ENCODE measurements at places on chromosomes 5 and 9. TPM values are rescaled to one million over a fixed set of nuclear protein-coding genes. Genes with fewer than 3 reads are reported as not detected.

- DNase-seq = no peak
- no peaks in the 10 kb centered on the region for H3K4me1 ChIP-seq
- H3K36me3 ChIP-seq = no peaks in the 10 kb centered on the region
Observed at GRCh38 chr5:133754575-133755169, 142.3 kb upstream of the FSTL4 start.

DNA sequence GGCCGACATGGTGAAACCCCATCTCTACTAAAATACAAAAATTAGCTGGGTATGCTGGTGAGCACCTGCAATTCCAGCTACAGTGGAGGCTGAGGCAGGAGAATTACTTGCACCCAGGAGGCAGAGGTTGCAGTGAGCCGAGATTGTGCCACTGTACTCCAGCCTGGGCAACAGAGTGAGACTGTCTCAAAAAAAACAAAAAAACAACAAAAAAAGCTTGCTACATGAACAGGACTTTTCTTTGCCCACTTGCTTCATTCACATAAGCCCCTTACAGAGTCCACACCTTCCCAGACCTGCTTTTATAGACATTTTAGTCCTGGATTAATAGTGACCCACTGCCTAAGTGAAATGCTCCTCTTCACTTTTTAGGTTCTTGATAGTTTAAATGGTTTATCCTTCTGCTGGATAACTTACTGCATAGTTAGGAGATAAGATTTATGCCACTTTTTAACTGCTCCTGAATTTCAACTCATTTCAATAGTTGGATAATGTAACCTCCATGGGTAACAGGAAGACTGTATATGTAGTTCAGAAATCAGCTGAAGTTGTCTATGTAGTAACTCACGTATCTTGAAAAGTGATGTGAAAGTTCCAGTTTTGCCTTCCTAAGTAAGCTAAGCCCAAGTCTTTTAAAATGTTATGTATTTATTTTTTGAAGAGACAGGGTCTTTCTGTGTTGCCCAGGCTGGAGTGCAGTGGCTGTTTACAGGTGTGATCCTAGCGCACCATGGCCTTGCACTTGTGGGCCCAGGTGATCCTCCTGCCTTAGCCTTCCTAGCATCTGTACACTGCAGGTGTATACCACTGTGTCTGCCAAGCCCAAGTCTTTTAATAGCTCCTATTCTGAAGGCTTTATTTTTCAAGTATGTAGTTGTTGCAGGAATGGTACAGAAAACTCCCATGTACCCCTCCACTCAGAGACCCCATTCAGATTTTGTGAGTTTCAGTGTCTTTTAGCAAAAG, 19.7 kb downstream of the SUB1 start:
- peaks cover 39% of the 10 kb centered on the region for H3K4me1 ChIP-seq
- H3K27me3 ChIP-seq = no peaks in the 10 kb centered on the region
- H3K36me3 ChIP-seq = peaks cover 28% of the 10 kb centered on the region
- H3K27ac ChIP-seq = no peak overlapping the region

DNA sequence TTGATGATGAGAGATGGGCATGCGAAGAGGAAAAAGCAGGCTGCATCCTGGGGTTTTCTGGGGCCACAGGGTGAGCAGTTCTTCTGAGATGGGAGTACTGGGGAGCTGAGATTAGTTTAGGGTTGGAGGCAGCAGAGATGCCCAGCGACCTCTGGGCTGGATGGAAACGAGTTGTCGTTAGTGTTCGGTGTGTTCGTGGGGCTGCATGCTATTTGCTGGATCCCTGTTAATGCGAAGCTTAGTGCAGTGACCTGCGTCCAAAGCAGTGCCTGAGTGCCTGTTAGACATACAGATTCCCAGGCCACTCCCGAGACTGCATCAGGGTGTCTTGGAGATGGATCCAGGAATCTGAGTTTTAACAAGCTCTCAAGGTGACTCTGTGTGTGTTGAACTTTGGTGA, 201.3 kb downstream of the CACNA1B start:
- H3K27ac ChIP-seq = no peak overlapping the region
- H3K27me3 ChIP-seq = peaks cover 53% of the 10 kb centered on the region
- H3K4me3 ChIP-seq = no peak overlapping the region
- H3K36me3 ChIP-seq = no peaks in the 10 kb centered on the region

Gene GHR
- 12.9 TPM for total RNA-seq

Measured in left ventricle myocardium inferior (tissue), 1 donor.